Omental fat pad (tissue), 4 donors: ENCODE measurements at places on chromosomes 3 and 15. TPM values are rescaled to one million over a fixed set of nuclear protein-coding genes. Genes with fewer than 3 reads are reported as not detected.

FGD5 gene
- 18.8 TPM for total RNA-seq

ROPN1 gene
- total RNA-seq: not detected

ATP8B4 gene
- 32.3 TPM for total RNA-seq

GP9 gene
- not detected for total RNA-seq

FES gene
- total RNA-seq: 93.1 TPM
